Inflammatory macrophage treated with lipopolysaccharide for 1 hour (primary cell): ENCODE measurements at places on chromosomes 3 and 15.

- no peak for DNase-seq
Measured at GRCh38 chr3:146554151-146554760, 9.8 kb upstream of the PLSCR1 start.

DNA sequence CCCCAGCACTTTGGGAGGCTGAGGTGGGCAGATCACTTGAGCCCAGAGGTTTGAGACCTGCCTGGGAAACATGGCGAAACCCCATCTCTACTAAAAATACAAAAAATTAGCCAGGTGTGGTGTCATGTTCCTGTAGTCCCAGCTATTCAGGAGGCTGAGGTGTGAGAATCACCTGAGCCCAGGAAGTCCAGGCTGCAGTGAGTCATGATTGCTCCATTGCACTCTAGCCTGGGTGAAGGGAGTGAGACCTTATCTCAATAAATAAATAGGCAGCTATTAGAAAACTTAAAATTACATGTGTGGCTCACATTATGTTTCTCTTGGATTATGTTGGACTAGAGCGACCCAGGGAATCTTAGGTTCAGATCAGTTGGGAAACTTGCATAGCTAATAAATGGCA is 69.7 kb downstream of the RPLP1 start:
- no peak for DNase-seq

- no peak for DNase-seq
Measured at GRCh38 chr3:43338295-43338694, 52.0 kb downstream of the SNRK start.

DNA sequence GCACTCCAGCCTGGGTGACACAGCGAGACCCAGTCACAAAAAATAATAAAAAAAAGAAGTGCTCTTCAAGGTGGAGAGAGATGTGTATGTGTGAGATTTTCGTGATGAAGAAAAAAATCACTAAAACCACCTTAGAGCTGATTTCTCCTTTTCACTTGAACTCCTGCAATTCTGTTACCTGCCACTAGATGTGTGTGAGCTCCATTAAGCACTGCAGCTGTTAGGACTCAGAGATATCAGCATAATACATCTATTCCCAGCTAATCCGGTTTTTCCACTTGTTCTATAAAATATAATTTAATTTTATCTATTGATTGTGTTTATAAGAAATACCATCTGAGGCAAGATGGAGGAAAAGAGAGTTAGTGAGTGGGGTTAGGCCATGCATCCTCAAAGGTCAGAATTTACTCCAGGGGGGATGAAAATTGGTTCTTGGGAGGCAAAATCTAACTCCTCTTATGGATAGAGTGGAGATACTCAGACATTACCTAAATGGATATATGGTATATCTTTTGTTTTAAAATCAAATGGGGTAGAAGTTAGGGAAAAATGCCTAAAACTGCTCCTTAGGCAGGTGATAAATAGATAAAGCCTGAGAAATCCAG is 152.7 kb downstream of the IL20RB start:
- DNase-seq = no peak

DNA sequence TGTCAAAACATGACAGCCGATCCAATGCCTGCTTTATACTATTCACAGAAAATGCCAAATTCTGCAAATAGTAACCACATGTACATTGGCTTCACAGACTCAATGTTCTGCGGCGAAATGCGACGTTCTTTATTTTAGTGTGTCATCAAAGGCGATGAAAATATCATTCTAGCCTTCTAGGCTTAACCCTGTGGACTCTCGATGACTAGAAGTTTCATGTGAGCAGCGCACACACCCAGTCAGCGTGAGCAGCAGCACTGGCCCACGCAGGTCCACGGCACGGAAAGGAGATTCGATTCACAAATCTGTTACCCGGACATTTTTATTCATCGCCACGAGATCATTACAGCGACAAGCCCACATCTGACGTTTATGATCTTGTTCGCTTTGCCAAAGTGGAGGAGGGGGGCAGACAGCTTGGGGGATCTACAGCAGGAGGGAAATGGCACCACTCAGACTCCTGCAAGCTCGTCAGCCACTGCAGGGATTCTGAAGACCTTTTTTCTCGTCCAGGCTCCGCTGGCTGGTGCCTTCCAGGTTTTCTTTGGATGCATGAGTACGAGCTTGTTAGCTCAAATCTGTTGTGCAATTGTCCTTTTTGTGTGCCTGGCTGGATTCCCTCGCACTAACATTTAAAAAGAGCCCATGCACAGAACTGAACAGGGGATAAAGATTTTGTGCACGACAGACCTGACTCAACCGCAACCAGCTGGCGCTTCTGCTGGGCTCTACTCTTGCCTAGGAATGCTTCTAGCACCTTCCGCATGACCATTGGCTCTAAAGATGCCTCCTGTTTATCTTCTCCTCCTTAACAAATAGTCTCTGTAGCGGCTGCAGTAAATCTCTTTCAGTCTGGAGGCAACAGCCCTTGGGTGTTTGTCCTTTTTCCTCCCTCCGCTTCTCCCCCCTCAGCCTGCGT is 938.4 kb downstream of the MCTP2 start:
- no peak for DNase-seq

- DNase-seq = no peak
Measured at GRCh38 chr3:169362301-169362700, 301.2 kb downstream of the MECOM start.

GRCh38 chr3:126954141-126954842 is 28.6 kb upstream of the PLXNA1 start:
- DNase-seq = peak; percentile 84

- no peak for DNase-seq
Measured at GRCh38 chr15:98419173-98419780, 229.1 kb upstream of the IGF1R start.

- DNase-seq = no peak
Measured at GRCh38 chr15:100521907-100522306, 6.8 kb downstream of the CERS3 start.

DNA sequence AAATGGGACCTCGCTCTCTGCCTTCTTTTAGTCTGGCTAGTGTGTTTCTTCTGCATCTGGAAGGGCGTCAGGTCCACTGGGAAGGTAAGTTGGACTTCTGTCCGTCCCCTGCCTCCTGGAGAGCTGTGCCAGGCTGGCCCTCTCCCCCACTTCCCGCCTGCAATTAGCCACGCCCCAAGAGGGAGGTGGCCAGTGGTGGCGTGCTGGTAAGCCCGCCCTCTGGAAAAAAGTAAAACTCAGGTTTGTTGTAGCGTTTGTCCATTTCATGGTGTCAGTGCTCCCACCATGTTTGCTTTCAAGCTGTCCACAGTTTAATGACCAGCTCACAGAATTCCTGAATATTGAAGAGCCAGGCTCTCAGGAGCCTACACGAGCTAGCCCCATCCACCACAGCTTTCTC is 55.6 kb downstream of the SLC6A6 start:
- DNase-seq = no peak

GRCh38 chr15:56923174-56923591 is 4.7 kb downstream of the TCF12 start:
- DNase-seq = no peak

DNA sequence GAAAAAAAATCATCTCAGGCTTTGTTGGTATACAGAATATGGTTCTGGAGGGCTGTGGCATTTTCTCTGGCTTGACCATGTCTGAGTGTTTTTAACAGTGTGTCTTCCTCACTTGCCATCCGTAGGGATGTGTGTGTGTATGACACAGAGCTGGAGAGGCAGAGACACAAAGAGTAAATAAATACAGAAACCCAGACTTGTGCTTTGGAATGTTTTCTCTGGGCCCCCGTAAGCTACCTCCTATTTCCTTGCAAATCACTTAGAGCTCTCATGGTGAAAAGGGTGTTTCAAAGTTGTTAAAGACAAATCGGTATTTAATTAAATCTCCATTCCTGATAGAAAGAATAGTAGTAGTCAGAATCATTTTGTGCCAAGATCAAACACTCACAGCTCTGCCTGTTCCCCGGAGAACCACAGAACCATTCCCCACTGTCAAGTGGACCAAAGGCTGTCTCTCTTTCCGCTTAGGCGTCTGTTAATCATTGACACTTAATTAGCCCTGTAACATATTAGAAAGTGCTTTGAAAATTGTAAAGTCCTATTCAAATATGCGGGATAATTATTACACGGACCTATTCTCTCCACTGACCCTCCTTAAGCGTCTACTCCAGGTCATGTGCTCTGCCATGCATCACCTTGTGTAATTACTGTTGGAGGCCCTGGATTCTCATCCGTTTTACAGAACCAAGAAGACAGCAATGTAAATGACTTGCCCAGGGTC is 313.6 kb upstream of the TLE3 start:
- DNase-seq = no peak

- DNase-seq = peak; percentile 94
Measured at GRCh38 chr3:45551214-45552010, 43.1 kb upstream of the LIMD1 start.

DNA sequence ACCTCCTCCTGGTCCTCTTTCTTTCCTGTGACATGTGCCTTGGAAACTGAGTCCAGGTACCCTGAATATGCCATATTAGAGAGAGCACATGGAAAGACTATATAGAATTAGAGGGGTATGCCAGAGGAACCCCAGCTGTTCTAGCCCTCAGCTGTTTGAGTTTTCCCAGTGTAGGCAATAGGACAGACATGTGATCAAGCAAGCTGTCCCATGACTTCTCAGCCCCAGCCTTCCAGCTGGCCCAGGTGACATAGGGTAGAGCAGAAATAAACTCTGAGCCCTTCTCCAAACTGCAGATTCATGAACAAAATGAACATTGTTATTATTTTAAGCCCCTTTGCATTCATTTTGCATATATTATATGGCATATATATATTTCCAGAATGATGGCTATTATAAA is 118.7 kb downstream of the PPM1L start:
- no peak for DNase-seq

DNA sequence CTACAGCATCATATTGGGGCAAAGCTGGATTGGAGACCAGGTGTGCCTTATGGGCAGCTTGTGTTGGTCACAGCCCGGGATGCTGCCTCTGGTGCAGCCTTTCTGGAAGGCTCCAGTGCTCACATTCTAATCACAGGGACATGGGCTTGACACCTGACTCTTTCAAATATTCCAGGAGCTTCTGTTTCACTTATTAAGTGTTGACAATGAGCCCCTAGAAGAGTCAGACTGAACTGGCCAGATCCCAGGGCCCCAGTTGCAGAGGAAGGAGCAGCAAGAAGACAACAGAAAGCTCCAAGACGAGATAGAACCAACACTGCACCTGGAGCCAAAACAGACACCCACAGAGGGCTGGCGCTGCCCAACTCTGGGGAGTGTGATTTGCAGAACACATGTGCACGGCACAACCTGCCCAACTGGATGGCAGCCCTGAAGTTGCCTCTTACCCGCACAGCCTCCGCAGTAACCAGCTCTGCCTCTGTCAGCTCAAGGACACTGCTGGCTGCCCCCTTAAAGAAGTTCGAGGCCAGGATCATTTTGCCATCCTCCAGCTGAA is 30.3 kb downstream of the ALDH1L1 start:
- no peak for DNase-seq

GRCh38 chr3:125280668-125281361 is 68.3 kb upstream of the SLC12A8 start:
- no peak for DNase-seq

DNA sequence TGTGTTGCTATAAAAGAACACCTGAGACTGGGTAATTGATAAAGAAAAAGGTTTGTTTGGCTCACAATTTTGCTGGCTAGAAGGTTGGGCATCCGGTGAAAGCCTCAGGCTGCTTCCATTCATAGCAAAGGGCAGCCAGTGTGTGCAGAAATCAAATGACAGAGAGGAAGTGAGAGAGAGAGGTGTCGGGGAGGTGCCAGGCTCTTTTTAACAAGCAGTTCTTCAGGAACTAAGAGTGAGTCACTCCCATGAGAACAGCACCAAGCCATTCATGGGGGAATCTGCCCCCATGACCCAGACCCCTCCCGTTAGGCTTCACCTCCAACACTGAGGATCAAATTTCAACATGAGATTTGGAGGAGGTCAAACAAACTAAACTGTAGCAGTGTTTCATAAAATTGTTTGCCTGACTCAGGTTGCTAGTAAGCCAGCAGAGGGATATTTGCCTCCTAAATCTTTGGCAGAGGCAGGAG is 4.5 kb upstream of the PARP15 start:
- DNase-seq = peak; percentile 41

- peak; percentile 23 for DNase-seq
Measured at GRCh38 chr3:196868297-196868661, 559 bp downstream of the SENP5 start.

GRCh38 chr3:177114253-177114652 is 83.0 kb downstream of the TBL1XR1 start:
- DNase-seq = no peak

DNA sequence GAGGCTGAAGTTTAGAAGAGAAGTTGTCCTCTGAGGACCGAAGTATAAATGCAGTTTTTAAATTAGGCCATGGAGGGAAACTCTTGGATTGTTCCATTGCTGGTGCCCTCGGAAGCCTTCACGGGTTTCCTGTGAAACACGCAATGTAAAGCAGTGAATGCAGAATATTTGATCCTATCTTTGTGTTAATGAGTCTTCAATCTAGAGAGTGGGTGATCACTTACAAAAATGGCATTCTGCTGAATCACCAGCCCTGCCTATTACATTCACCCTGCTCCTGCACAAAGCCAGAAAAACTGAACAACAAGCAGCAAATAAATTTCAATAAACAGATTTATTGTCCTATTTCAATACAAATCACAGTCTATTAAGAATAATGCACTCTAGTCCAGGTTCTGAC is 1063.9 kb downstream of the FHIT start:
- no peak for DNase-seq

DNA sequence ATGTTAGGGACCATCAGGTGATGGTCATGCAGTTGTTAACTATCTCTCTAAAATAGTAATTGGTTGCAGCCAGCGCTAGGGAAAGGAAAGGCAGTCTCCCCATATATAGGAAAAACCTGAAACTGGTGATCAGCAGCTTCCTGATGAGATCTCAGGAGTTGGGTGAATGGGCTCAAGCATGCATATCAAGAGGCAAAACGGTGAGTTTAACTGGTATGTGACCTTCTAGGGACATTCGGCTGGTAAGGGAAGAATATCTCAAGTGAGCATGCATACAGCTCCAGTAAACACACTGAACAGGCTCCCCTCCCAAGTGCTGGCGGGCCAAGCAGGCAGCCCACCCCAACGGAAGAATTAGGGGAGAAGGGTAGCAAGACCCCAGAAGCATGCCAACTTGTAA is 49.3 kb upstream of the ROBO2 start:
- DNase-seq = no peak

DNA sequence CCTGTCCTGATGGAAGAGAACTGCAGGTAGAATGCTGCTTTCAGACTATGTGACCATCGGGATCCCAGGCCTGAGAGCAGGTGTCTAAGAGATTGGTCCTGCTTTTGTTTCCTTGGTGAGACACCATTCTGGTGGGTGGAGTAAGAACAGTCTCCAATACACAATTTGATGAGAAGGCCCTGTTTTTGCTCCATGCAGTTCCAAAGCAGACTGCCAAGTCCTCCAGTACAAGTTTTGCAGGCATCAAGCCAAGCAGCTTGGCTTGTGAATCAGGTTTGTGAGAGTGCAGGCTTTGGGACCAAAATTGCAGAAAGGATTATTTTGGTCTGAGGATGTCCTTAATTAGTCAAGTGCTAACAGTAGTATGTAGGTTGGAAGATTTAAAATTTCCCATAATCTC is 381.6 kb downstream of the FOXP1 start:
- no peak for DNase-seq

- DNase-seq = no peak
Measured at GRCh38 chr3:37661615-37662306, 199.9 kb upstream of the CTDSPL start.

- peak; percentile 87 for DNase-seq
Measured at GRCh38 chr15:87881026-87881425, 375.5 kb downstream of the NTRK3 start.
